ENCODE measurements at places on chromosomes 13 and 19.
A peak's percentile ranks its signal among the peaks of the same experiment; 100 is the strongest.

GRCh38 chr19:4115818-4116385 is 8.0 kb downstream of the MAP2K2 start:
- DNase-seq, result no peak

GRCh38 chr13:53241891-53242348 is 213.3 kb downstream of the OLFM4 start:
- no peak for DNase-seq

- no peak for DNase-seq
Measured at GRCh38 chr19:53532362-53532761, 5.6 kb upstream of the ZNF331 start.

- DNase-seq, result no peak
Measured at GRCh38 chr13:41268764-41269163, 5.4 kb upstream of the MTRF1 start.

GRCh38 chr19:1401138-1401888 is at the start of gene GAMT:
GAMT (minus strand) TSS chr19:1401542; CDS start chr19:1401476, 66 bp downstream.
- DNase-seq, result peak; percentile 38

DNA sequence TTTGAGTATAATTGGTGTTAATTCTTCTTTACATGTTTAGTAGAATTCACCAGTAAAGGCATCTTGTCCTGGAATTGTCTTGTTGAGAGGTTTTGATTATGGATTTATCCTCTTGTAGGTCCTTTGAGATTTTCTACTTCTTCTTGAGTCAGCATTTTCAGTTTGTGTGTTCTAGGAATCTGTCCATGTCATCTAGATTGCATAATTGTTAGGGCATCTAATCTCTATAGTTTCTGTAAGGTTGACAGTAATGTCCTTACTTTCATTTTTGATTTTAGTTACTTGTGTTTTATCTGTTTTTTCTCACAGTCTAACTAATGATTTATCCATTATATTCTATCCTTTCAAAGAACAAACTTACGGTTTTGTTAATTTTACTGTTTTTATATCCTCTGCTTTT is 492.0 kb downstream of the FGF9 start:
- no peak for DNase-seq

GRCh38 chr19:31270897-31271296 is 78.3 kb downstream of the TSHZ3 start:
- no peak for DNase-seq

GRCh38 chr19:11480715-11481533 is at the start of gene ELAVL3:
ELAVL3 (minus strand) TSS chr19:11481046; CDS start chr19:11480608, 438 bp downstream.
- no peak for DNase-seq

DNA sequence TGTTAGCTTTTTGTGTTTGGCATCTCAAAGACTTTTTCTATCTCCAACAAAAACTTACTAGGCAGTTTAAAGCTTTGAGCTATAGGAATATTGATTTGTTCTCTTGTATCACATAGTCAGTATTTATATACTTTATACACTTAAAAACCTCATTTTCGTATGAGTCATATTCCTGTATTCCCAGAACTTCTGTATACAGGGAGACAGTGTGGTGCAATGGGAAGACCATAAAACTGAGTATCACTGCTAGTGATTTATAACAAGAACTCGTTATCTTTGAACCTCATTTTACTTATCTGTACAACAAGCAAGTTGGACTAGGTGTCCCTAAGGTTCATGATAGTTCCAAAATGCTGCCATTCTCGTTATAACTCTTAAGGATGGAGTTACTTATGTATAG is 6.3 kb downstream of the GPR180 start:
- no peak for DNase-seq

DNA sequence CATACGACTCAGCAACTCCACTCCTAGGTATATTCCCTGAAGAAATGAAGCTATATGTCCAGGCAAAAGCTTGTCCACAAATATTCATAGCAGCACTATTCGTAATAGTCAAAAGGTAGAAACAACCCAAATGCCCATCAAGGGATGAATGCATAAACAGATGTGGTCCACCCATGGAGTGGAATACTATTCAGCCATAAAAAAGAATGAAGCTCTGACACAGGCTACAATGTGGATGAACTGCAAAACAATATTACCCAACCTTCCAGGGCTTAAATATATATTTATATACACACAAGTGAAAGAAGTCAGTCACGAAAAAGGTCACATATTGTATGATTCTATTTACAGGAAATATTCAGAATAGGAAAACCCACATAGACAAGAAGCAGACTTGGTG is 19.7 kb downstream of the RFX2 start:
- no peak for DNase-seq

DNA sequence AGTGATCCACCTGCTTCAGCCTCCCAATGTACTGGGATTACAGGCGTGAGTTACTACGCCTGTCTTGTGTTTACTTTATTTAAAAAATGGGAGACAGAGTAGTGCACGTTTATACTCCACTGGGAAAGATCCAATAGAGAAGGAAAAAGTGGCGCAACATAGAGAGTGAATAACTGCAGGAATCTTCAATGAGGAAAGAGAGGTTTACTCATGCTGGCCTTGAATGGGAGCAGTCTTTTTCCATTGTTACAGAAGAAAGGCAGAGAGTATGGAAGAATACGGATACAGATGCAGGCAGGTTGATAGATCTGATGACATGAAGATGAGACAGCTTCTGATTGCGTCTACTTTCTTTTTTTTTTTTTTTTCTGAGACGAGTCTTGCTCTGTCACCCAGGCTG is 4.6 kb upstream of the WDFY2 start:
- DNase-seq, result no peak

DNA sequence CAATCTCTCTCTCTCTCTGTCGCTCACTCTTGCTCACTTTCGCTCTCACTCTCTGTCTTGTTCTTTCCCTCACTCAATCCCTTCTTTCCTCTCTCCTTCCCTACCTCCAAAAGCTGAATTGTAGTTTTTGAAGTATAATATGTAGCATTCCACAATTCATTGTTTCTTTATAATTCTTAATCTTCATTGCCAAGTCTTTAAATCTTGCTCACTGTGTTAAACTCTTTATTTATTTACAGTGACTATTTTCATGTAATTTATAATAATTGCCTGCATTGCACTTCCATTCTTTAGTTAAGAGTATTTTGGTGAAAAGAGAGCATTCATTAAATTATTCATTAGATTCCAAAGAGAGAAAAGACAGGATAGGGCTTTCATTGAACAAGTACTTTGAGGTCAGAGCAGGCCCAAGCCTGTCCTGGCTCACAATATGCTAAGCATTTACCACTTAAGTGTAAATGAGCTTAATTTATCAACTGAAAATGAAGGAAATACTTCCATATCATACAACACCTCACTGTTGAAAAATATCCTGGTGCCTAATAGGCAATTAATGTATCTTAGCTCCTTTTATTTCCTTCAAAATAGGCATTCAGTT is 257.4 kb upstream of the SLITRK1 start:
- DNase-seq, result no peak

- peak; percentile 5 for DNase-seq
Measured at GRCh38 chr19:8702350-8702749, 3.8 kb upstream of the ACTL9 start.

DNA sequence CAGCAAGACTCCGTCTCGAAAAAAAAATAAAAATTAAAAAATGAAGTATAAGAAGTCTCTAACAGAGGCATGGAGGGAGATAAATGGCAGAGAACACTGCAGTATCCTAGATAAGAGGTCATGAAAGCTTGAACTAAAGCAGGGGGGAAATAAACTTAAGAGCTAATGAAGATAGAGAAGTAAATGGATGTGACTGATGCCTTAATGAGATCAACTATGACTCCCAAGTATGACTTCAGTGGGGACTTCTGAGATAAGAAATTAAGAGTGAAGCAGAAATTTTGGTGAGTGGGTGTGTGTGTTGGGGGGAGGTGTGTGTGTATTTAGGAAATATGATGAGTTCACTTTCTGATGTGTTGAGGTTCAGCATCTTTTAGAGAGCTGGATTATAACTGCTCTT is 55.1 kb downstream of the DIAPH3 start:
- DNase-seq, result no peak

DNA sequence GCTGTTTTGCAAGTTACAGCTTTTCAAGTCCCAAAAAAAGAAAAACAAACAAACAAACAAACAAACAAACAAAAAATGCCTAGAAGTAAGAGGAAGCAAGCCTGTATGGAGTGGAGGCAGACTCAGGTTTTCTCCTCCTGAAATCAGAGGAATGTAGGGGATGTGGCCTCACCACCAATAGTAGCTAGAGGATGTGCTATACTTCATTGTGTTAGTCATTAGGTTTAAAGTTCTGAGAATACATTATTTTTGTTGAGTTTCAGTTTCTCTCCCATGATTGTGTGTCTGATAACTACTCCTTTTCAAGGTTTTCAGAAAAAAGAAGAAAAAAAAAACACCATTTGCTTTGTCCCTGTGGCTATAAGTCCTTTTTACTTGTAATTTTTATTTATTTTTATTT is 524.5 kb downstream of the GPC6 start:
- no peak for DNase-seq
